ENCODE measurements at places on chromosomes 1 and 21.

GRCh38 chr1:66270119-66270812 lies 263.7 kb upstream of the SGIP1 start:
- no peak for DNase-seq

DNA sequence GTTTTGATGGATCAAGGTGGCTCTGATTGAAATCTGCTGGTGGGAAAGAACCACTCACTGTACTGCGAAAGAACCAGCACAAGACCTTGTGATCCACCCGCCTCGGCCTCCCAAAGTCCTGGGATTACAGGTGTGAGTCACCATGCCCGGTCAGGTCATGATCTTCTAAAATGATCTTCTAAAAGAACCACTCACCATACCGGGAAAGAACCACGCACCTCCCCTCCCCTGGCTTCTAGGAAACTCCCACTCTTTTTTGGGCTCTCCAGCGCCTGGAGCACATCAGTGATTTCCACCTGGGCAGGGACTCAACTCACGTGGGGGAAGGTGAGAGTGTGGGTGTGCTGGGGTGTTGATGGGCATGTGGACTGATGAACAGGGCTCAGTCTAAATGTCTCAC lies 7.9 kb upstream of the RAB7B start:
- no peak for DNase-seq

DNA sequence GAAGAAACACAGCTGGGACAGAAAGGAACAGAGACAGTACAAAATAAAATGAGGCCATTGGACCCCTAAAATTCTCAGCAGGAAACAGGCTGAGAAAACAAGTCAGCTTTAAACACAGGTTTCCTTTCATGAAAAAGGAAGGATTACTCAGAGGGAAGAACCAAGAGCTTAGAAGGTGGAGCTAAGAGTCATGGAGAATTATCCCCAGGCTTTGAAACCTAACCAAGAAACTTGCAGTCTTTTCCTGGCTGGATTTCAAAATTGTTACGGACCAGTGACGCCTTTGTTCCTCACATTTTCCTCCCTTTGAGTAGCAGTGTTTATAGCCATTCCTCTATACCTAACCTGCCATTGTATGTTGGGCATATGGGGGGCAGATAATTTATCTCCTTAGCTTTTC lies 8.8 kb downstream of the HMGB4 start:
- DNase-seq, result no peak

DNA sequence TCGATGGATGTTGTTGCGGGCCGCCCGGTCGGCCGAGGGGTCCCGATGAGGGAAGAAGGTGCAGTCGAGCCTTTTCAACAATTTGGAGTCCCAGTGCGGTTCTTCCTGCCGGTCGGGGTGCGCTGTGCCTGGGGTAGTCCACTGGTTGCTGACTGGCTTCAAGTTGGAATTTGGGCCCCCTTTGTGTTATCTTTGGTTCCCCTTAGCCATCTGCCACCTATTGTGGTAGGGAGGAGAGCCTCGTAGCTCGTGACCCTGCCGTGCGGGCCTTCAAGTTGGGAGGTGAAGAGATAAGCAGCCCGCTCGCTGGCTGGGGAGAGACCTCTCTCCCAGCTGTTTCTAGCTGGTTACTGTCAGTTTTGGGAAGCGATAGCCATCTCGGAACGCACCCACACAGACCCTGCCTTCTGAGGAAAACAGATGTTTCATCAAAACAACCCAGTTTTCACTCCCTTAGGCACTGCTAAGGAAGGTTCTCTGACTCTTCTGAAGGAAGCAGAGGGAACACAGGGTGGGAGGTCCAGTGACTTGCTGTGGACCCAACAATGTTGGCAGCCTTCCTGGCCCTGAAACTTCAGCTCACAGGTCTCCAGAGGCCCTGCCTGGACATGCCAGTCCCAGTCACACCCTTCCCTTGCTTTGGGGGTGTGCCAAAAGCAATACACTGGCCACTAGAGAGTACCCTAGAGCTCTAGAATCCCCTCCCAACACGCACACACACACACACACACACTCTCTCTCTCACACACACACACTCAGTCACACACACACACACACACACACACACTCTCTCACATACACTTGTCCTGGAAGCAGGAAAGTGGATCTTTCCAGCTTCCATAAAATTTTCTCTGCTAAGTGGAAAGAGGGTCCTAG lies 1.0 kb downstream of the BTG2 start:
- peak; percentile 60 for DNase-seq

- DNase-seq, result no peak
These were observed 66.6 kb downstream of the NAV1 start for GRCh38 chr1:201605385-201606010.

DNA sequence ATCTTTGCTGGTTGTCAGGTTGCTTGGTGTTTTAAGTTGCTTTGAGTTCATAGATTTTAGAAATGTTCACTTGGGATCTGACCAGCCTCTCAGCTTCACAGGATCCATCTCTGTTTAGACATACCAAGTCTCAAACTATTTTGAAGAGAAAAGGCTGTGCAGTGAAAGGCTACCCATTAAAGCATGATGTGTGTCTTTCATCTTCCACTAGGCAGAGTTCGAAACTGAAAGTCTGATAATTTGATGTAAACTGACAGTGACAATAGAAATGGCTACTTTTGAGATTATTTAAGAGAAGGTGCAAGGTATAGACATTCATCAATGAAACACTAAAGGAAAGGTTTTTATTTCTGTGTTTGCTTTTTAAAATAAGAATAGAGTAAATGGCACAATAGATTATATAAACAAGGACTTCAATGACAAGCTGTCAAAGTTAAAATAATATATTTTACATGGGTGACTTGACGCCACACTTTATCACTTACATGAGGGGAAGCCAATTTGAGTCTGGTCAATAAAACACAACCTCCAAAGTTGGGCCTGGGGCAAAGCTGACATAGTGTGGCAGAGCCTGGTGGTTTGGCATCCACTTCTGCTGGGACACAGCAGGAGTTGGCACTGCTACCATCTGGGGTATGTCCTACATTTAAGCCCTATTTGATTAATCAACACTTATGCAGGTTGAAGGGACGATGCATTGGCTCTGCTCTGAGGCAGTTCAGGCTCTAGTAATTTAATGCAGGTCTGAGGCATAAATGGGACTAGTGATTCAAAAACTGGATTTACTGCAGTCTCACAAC lies 197.7 kb downstream of the CRB1 start:
- no peak for DNase-seq

GRCh38 chr1:56215771-56216170 lies 363.6 kb downstream of the PLPP3 start:
- no peak for DNase-seq

GRCh38 chr1:40462956-40463590 lies 12.8 kb downstream of the ZFP69B start:
- DNase-seq, result no peak

DNA sequence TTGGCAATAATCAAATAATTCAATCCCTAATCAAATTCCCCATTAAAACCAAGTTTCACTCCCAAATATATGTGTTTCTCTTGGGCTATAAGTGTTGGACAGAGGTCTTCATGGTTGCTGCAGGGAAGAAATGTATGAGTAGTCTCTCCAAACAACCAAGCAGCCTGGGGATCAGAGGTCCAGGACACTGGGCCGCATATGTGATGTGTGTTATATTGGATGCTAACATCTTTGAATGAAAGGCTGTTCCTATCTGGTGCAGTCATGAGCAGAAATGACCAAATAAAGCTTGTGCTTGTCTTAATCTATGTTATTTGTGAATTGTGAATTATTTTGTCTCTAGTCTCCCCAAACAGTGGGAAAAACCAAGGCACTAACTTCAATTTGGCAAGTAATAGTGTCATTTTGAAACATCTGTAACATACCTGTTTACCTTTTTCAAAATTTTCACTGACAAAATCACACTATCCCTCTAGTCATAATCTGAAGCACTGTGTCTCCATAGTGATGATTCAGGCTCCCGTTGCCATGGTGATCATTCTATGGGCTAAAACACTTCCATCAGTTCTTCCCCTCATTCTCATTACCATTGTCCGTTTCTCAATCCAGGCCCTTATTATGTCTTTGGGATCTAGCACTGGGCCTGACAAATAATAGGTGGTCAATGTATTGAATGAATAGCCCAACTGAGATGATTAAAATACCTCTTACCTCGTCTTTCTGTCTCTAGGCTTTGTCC lies 12.5 kb upstream of the TADA1 start:
- no peak for DNase-seq

GRCh38 chr1:3313576-3313950 lies 140.9 kb upstream of the ARHGEF16 start:
- DNase-seq, result peak; percentile 72

- DNase-seq, result no peak
These were observed 316 bp downstream of the AP4B1 start for GRCh38 chr1:113904293-113904673.

DNA sequence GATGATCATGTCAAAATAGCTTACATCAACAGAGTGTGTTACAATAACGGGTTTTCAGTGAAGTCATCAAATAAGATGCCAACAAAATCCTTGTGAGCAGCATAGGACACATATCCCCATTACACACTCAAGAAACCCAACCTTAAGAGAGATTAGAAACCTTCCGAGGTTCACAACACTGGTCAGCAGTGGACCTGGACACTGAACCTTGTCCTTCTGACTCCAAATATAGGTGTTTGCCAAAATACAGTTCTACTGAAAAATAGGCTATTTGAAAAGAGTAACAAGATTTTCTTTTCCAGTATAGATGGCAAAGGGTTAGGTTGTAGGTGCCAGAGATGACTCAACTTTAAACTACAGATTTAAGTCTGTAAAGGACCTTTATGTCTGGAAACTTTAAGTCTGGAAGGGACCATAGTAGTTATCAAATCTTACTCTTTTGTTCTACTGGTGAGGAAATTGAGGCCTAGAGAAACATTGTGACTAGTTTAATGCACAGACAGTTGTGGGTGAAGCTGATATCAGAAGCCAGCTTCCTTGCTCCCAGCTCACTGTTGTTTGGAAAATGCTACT lies 811 bp upstream of the REG4 start:
- no peak for DNase-seq

- no peak for DNase-seq
These were observed 62.4 kb downstream of the HIVEP3 start for GRCh38 chr1:41856151-41856943.

DNA sequence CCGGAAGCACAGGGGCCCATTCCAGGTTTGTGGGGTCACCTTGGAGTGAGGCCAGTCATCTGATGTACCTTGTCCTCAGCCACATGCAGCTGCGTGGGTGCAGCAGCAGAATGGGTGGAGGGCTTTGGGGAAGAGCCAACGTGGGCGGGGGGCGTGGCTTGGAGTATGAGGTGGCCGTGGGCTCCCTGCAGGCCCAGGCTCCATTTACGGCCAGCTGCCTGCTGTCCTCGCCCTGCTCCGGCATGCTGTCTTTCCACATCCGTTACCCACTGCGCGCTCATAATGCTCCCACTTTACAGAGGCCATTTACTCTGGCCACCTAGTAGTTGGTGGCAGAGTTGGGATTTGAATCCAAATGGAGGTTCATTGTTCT lies 27.8 kb upstream of the TINAGL1 start:
- no peak for DNase-seq

DNA sequence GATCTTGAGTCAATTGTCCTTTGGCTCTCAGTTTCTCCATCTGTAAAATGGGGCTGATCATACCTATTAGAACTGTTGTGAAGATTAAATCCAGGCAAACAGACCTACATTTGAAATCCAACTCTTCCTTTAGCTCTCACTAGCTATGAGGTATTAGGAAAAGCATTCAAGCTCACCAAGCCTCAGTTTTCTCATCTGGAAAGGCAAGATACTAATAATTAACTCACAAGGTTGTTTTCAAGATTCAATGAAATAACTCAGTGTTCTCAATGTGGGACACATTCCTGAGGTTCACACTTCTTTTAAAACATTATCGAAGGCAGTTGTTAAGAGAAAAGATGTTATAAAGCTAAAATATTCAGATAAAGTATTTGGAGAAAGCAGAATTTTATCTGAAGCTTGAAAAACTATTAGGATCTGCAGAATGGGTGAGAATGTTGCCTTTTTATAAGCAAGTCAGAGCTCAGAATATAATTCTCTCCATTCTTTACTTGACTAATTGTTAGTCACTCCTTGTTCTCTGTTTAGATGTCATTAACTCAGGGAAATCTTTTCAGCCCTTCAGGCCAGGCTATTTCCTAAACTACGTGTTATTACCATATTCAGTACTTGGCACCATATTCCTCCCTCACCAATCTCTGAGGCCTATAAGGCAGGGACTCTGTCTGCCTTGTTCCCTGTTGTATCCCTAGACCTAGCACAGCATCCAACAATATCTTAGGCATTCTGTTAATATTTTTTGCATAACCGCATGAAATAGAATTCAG lies 72.0 kb upstream of the VAV3 start:
- DNase-seq, result no peak

DNA sequence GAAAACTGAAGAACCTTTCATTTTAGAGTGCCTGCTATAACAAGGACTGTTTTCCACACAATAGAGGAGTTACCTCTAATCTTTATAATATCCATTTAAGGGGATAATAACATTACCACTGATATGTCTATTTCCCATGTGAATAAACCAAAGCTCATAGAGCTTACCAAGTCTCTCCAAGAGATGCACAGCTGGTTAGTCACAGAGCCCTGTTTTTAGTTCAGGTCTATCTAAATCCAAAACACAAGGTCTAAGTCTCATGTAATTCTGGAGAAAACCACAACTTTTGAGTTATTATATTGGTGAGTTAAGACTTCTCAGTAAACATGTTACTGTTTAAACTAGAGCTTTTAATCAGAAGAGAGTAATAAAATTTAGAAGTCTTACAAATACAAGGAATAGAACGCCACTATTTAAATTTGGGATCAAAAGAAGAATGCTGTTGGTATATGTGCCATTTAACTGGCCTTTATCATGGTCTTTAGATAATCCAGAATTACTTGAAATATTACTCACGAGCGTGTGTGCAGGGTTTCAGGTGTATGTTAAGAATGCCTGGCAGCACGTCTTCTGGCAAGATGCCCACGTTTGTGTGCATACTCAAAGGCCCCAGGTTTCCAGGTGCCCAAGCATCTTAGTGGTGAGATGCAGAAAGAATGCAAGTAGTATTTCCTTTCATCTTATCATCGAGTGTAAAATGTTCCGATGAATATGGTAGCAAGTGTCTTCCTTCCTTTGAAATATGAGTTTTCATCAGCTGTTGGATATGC lies 190.6 kb downstream of the FMN2 start:
- no peak for DNase-seq

GRCh38 chr1:94697839-94698238 lies 122.3 kb upstream of the SLC44A3 start:
- no peak for DNase-seq

GRCh38 chr1:162374406-162374805 lies 2.2 kb downstream of the SPATA46 start:
- no peak for DNase-seq

DNA sequence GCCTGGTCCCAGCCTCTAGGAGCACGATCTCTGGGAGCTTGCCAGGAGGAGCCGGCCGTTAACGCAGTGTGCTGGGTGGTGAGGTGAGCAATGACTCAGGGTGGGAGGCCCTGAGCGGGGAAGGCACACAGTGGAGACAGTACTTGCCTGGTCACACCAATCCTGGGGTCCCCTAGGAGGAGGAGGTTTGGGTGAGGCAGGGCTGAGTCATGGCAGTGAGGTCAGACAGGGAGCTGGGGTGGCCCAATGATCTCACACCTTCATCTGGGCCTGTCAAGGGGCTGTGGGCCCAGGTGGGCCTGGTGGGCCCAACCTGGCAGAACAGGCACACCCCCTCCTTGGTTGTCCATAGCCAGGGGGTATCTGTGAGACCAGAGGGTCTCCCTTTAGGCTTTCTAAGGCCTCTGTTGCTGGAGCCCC lies 8.6 kb upstream of the EDN2 start:
- peak; percentile 14 for DNase-seq
